ENCODE measurements at places on chromosomes 6 and 20.

DNA sequence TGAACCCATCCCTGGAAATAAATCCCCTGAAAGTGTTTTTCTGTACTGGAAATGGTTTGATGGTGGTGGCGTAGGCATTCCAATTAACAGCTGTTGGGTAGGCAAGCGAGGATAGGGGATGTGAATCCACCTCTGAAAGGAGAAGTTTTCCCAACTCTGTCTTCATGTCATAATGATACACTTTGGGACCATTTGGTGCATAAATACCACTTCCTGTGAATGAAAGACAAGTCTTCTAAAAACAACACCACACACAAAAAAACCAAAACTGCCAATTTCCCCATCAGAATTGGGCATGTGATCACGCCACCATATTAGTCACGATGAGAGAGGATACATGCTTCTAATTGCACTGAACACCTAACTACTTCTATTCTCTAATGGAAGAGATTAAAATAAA is 6.4 kb downstream of the VNN2 start:
- no peak for DNase-seq

DNA sequence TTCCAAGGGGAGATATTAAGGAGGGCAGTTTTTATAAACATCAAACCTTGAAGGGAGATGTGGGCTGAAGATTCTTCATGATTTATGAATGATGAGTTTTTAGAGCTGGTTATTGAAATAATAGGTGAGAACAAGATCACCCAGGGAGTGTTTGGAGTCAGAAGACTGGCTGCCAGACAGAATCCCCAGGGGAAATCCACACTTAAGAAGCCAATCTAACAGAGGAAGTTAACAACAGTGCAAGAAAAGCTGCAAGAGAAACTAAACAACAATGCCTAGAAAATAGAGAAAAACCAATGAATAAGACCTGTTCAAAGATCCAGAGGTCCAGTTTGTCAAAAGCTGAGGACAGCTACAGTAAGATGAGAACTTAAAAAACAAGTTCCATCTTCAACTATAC is 167.9 kb upstream of the MAN1A1 start:
- DNase-seq = no peak

DNA sequence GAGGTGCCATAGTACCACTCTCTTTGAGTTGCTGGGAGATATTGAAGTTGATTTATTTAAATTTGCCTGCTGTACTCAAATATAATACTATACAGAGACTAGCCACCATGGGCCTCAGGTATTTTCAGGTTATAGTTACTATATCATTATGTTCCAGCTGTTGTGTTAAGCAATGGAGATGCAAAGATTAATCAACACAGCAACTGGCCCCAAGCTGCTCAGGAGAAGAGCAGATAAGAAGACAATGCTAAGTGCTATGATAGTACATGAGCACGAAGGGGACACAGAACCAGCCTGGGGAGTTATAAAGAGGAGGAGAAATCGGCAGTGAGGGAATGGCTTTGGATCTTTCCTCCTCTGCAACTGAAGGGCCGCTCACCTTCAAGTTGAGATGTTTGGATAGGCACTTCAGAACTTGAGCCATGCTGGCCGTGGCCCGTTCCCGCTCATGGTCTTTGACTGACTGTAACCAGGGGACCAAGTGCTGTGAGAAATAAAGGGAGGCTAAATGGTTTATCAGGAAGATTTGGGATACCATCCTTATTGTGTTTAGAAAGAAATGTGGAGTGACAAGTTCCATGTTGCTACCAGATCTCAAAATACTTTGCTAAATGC is 24.3 kb upstream of the RPN2 start:
- DNase-seq = no peak

- no peak for DNase-seq
Measured at GRCh38 chr6:43805699-43806042, 35.7 kb downstream of the VEGFA start.
